ENCODE measurements at places on chromosomes 5 and 9.

DNA sequence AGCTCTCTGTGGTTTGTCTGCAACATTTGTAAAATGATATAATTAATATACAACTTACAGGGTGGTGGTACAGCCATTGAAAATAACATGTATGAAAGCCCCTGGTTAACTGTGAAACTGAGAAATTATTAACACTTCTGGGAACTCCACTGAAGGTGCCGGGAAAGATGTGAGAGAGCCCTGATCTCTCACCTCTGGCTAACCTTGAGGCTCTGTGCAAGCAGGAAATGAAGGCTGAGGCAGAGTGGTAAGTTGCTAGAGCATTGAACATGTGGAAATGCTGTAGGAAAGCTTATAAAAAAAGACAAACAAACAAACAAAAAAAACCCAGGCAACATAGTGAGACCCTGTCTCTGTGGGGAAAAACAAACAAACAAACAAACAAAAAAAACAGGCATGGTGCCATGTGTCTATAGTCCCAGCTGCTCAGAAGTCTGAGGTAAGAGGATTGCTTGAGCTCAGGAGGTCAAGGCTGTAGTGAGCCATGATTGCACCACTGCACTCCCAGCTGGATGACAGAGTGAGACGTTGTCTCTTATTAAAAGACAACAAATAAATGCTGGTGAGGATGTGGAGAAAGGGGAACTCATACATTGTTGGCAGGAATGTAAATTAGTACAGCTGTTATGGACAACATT is 7.5 kb downstream of the CATSPER3 start:
- no peak for DNase-seq

DNA sequence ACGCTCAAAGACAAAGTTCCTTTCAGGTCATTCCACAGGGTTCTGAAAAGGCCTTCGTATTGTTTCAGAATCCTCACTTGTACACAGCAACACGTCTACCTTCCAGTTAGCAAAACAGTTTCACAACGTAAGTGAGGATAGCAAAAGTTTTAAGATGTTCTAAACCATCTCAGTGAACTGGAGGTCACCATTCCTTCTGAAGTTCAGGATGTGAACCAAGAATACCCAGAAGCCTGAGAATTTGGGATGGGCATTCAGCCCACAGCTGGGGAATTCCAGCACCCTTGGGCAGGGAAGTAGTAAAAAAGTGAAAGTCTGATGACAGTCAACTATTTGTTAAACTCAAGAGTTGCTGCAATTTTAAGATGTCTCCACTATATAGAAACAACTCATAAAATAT is 224.5 kb downstream of the BNC2 start:
- no peak for DNase-seq

DNA sequence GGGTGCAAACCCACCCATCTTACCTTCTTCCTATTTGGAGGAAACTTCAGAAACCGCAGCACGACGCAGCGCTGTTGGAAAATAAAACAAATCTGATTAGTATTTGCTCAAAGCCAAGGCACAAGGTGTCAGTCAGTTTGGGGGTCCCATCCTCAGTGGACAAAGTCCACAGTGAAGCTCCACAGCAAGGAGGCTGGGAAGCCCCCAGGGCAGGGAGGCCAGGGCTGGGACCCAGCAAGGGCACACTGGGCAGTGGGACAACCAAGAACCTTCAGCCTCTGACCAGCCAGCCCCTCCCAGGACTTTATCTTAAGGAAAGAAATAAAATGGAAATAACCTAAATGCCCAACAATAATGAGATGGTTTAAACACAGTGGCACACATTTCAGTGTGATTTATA is 11.3 kb downstream of the IPPK start:
- DNase-seq = no peak

- DNase-seq = no peak
Measured at GRCh38 chr9:115717298-115717697, 436.3 kb upstream of the PAPPA start.

DNA sequence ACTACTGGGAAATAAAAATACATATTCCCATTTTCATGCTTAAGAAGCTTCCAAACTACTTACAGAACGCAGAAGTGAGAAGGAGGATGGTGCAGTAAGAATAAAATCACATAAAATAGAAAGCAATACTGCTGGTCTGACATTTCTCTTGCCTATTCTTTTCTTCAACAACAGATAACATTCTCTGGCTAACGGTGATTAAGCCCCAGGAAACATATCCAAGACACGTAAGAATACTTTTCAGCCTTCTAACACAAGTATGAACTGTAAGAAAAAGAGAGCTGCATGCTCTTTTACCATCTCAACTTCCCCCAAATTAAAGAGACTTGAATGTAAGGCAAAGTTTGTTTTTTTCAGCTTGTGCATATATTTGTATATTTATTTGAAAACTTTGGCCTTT is 156.1 kb upstream of the TARS1 start:
- DNase-seq = no peak

GRCh38 chr9:109745335-109746283 is 34.4 kb upstream of the PALM2AKAP2 start:
- DNase-seq = no peak

DNA sequence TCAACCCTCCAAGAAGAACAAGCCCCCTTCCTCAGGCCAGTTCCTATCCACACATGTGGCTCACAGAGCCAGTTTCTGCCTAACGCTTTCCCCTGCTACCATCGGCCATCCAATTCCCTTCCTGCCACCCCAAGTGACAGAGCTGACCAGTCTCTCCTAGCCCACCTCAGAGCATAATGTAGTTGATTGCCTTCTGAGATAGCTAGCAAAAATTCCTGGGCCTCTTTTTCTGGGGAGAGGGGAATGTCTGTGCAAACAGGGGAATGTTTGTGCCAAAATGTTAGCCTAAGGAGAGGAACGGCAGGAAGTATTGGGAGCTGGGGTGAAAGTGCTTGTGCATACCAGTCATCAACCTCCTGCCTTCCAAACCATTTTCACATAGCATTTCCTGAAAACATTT is 157.0 kb downstream of the PJA2 start:
- no peak for DNase-seq

GRCh38 chr5:31854181-31855133 is 215.5 kb downstream of the PDZD2 start:
- DNase-seq = no peak

- no peak for DNase-seq
Measured at GRCh38 chr5:99706160-99706559, 777.4 kb upstream of the CHD1 start.

GRCh38 chr5:172591636-172592035 is 49.4 kb upstream of the NEURL1B start:
- DNase-seq = no peak

DNA sequence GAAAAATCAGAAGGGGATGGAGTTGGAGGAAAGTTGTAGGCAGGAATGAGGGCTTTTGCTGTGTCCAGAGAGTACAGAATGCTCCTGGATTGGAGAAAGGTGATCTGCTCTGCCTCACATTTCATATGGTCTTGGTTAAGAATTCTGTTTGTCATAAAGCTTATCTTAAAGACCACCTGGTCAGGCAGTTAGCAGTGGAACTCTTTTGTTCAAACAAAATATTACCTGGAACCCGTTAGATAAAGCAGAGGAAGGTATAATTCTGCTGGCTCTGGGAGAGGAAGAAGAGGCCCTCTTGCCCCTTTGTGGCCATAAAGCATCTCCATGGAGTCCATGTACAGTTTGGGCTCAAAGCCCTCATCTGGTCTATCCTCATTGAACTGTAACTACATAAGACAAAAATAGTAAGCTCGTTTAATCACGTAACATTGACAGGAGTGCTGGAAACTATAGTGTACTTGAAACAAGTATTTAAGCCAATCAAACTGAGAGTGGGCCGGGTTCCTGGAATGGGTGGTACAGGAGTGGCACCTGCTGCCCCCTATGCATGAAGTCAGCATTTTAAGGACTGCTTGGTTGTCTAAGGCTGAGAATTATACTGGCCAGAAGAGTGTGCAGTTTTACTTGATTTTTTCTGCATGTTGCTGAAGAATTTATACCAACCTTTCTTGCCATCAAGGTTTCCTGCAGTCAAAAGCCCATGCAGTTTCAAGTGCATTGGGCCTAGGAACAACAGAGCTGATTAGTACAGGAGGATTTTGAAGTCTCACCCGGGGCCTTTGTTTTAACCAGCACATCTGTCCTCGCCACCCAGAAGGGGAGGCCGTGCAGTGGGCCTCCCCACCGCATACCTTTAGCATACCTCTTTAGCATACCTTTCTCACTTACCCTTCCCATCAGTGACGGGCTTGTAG is 39.9 kb downstream of the STXBP1 start:
- DNase-seq = no peak

GRCh38 chr5:151164687-151165392 is 7.3 kb upstream of the ANXA6 start:
- DNase-seq = peak; percentile 69

DNA sequence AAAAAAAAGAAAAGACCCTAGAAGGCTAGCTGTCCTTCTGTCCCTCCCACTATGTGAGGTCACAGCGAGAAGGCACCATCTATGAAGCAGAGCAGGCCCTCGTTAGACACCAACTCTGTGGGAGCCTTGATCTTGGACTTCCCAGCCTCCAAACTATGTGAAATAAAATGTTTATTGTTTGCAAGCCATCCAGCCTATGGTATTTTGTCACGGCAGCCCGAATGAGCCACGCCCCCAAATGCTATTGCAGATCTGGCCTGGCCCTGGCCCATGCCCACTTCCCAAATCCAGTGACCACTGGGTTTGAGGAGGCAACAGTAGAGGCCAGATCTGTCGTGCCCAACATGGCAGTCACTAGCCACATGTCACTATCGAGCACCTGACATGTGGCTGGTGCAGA is 10.8 kb downstream of the STK10 start:
- no peak for DNase-seq

DNA sequence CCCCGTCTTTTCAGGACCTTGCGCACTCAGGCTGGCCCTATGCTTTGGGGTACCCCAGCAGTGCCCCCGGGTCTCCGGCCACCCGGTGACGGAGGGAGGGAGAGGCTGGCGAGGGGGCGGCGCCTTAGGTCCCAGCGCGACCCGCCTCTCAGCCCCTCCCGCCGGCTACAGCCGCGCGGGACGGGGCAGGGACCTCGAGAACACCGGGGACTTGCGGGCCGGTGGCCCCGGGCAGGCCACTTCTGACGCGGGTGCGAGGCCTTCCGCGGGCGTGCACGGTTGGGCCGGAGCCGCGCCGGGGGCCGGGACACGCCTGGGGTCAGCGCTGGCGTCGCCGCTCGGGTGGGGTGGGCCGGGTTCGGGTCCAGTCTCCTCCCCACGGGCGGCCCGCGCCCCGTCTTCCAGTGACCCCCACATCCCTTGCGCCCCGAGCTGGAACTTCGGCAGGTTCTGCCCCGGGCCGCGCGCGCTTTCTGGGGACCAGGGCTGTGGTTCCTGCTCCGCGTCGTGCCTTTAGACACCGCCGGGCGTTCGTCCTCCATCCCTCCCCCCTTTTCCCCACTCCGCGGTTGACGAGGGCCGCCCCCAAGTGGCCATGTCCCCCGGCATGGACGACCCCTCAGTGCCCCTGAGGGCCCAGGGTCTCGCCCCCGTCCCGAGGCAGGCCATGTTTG is 3.8 kb upstream of the SQSTM1 start:
- DNase-seq = no peak

GRCh38 chr5:116395631-116396203 is 178.9 kb downstream of the SEMA6A start:
- no peak for DNase-seq

DNA sequence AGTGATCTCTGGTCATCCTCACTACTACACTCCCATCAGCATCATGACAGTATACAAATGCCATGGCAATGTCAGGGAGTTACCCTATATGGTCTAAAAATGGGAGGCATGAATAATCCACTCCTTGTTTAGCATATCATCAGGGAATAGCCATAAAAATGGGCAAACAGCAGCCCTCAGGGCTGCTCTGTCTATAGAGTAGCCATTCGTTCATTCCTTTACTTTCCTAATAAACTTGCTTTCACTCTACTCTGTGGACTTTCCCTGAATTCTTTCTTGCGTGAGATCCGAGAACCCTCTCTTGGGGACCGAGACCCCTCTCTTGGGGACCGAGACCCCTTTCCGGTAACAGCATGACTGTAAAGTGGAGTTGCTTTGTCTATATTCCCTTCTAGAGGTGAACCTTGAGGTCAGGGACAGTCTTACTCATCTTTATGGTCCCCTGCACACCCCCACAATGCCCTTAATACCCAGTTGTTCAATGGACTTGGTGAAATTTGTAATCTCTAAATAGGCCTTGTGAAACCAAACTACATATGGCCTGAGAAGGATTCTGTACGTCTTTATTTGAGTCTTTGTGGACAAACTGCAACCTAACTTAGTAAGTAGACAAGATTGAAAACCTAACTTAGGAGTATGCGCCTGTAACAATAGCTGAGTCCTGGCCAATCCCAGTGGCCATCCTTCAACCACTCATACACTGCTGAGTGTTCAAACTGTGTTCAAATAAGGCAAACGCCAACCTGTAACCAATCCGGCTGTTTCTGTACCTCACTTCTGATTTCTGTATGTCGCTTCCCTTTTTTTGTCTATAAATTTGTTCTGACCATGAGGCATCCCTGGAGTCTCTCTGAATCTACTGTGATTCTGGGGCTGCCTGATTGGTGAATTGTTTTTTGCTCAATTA is 32.3 kb upstream of the UBTD2 start:
- no peak for DNase-seq

DNA sequence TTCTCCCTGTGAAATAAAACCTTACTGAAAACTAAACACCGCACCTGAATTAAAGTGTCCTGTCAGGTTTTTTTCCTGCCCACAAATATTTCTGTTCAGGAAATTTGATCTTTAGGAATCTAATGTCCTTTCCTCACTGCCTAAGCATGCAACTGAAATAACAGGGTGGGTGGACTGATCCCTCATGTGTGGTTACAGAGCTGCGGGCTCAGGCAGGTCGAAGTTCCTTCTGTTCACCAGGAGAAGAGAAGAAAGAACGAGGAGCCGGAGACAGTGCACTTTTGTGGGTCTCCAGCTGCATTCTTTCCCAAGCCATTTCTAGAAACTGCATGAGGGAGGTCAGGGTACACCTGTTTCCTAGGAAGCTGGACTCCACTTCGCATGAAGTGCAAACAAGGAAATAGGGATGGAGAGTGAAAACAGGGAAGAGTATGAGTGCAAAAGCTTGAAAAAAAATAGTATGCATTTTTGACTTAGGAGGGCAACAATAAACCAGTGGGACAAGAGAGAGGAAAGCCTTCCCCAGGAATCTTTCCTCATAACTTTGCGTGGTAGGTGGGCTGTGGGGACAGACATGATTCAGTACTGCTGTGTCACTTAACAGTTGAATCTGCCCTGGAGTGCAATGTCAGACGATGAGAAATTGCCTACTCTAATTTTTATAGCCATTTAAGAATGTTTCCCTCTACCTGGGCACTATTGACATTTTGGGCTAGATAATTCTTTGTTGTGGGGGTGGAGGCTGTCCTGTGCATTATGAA is 60.3 kb downstream of the GCNT1 start:
- DNase-seq = no peak
